ENCODE measurements at places on chromosomes 6 and 20.

DNA sequence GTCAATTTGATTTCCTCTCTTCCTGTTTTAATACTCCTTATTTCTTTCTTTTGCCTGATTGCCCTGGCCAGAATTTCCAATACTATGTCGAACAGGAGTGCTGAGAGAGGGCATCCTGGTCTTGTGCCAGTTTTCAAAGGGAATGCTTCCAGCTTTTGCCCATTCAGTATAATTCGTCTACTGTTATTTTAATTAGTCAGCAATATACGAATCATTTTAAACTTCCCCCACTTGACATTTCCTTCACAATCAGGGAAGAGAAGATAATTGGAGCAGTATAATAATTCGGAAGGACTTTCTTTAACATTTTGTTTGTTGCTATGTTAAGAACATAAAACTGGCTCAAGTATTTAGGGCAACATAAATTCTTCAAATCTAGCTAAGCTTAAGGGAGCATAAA, 860.3 kb upstream of the SLC35B3 start:
- DNase-seq: no peak

GRCh38 chr6:1867197-1867596, 257.5 kb downstream of the FOXC1 start:
- no peak for DNase-seq

- DNase-seq: peak; percentile 12
Measured at GRCh38 chr6:36593569-36594028, 563 bp upstream of the SRSF3 start.

GRCh38 chr20:4871486-4871885, 129.8 kb downstream of the SLC23A2 start:
- DNase-seq: no peak

- DNase-seq: no peak
Measured at GRCh38 chr20:57309544-57310115, 20.0 kb upstream of the SPO11 start.

- no peak for DNase-seq
Measured at GRCh38 chr6:147106759-147107401, 97.3 kb upstream of the STXBP5 start.

- DNase-seq: no peak
Measured at GRCh38 chr20:61904456-61904855, 161.2 kb downstream of the TAF4 start.

DNA sequence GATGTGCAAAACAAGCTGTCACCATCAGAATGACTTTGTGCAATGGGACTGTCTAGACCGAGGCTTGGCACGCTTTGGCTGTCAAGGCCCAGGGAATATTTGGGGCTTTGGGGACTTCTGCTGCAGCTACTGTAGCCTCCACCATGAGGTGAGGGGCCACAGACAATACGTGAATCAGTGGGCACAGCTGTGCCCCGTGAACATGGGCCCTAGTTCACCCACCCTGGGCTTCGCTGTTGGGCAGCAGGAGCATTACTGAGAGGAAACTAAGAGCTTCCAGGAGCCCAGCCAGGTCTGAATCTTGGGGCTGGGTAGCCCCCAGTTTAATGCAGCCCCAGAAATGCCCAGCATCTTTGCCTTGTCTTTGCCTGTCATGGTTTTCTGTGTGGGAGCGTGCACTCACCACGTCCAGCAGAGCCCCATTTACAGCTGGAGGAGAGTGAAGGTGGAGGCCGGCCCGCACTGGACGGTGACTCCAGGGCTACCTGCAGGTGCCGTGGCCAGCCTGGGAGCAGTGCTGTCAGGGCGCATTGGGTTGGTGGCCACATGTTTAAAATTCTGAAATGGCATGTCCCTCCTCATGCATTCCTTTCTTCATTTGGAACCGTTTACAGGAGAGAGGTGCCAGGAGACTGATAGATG, 34.7 kb downstream of the DUSP22 start:
- DNase-seq: no peak

GRCh38 chr20:58010666-58011065, 217.8 kb downstream of the ANKRD60 start:
- no peak for DNase-seq

DNA sequence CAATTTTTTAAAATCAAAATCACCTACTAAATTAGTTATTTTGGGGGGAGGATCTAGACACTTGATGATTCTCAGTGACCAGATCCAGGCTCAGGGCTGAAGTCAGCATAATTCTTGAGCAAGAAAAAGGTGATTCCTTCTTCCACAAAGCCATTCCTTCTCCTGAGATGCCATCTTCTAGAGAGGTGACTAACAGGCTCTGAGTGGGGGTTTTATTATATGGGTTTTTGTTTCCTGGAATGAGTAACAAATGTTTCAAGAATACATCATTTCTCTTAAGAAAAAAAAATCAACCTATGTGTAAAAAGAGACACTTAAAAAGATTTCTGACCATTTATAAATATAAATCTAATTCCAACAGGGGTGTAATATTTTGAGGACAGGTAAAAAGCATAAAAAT, 154.3 kb downstream of the NFATC2 start:
- no peak for DNase-seq

DNA sequence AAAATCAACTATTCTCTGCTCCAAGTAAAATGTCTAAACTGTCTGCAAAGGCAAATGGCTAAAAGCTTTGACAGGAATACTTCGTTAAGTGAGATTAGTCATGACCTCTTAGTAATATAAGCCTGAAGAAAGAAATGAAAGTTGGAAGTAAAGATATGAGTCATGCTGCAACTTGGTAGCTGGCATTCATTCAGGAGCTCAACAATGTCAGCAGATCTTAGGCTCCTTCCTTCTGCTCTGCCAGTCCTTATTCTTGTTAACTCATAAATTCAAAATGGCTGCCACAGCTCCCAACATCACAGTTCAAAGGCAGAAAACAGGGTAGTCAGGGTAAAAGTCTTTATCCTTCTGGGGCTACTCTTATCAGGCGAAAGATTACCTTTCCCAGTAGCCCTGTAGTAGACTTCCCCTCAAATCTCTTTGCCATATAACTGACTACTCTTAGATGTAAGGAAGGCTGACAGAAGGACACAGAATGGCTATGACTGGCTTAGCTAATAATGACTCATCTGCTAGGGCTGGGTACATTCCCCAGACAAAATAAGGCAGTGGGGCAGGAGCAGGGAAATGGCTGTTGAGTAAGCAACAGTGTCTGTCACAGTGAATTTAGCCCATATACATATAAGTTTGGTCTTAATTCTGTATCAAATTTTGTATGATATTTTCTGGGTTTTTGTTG, 24.4 kb upstream of the C6orf62 start:
- DNase-seq: no peak

GRCh38 chr6:145147981-145148749, 587.2 kb downstream of the EPM2A start:
- no peak for DNase-seq

GRCh38 chr20:40442181-40442963, 246.7 kb downstream of the MAFB start:
- no peak for DNase-seq

GRCh38 chr6:3376893-3377535, 79.8 kb downstream of the SLC22A23 start:
- DNase-seq: no peak

DNA sequence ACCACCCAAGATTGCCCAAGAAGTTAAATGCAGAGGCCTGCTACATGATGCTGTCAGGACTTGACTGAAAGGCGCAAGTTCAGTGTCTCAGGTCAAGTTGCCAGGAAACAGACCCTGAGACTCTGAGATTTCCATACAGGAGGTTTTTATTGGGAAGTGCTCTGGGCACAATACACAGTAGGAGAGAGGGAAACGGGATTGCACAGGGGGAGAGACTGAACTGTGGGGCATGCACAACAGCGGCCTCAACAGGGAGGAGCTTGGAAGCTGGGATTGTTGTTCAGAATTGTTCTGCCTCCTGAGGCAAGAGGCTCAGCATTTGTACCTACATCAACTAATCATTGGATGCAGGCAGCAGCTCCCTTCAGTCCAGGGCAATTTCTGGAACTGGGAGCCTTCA, 6.7 kb downstream of the STX11 start:
- no peak for DNase-seq

- no peak for DNase-seq
Measured at GRCh38 chr6:22448291-22448711, 121.1 kb upstream of the HDGFL1 start.

- no peak for DNase-seq
Measured at GRCh38 chr20:17300113-17300512, 73.3 kb downstream of the PCSK2 start.

- no peak for DNase-seq
Measured at GRCh38 chr20:7723284-7723683, 217.0 kb downstream of the HAO1 start.

DNA sequence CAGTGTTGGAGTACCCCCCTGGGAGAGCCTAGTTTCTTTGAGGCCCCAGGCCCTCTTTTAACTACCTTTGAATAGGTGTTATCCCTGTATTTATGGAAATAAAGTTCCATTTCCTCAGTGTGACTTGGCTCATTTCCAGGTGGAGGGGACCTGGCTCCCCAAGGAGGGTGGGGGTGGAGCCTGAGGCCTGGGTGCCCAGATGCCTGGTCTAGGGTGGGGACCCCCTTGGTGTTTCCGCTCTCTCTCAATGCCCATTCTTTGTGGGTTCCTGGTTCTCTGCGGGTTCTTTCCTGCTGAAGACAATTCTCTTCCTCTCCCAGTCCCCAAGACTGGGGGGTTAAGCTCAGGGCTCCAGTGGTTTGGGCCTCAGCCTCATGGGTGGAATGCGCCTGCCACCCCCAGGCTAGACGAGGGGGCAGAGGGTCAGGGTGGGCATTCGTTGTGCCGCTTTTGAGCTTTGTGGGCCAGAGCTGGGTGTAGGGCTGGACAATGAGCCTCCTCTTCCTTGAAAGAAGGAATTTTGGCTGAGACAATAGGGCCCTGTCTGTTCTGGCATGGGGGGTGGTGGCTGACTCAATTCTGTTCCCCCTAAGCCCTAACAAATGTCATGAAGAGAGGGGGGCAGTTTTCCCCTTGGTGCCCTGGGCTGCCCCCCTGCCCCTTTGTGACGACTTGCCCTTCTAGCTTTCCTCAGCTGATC, 686 bp upstream of the EGFL8 start:
- no peak for DNase-seq

- DNase-seq: no peak
Measured at GRCh38 chr6:7621761-7622160, 31.8 kb downstream of the SNRNP48 start.

GRCh38 chr6:134626086-134626485, 308.2 kb upstream of the SGK1 start:
- no peak for DNase-seq

DNA sequence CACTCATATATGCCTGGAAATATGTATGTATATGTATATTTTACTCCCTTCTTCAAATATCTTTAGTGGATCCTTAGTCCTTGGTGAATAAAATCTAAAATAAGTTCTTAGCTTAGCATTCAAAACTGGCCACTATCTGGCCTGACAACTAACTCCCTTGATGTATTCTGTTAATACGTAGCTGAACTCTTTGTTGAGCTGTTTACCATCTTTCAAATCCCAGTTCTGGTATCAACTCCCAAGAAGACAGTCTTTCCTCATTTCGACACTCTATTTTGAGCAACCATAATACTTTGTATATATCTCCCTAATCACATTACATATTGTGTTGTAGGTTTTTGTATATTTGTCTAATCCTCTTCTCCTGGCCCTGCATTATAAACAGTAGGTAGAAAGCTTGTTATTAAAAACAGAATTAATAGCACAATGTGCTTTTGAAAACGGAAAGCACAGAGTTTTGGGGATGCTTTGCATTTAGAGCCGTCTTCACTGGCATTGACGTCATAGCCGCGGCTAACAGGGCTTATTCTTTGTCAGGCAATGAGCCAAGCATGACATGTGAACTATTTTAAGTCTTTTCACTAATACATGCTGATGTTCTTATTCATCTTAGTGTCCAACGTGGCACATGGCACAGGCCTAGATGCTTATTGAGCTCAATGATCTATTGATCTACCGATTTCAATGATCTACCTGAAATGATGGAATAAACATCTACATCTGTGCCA, 47.2 kb upstream of the CCN2 start:
- no peak for DNase-seq

- DNase-seq: no peak
Measured at GRCh38 chr6:37690964-37691735, 6.5 kb downstream of the MDGA1 start.

GRCh38 chr6:105618247-105618646, 215.4 kb upstream of the PREP start:
- no peak for DNase-seq

DNA sequence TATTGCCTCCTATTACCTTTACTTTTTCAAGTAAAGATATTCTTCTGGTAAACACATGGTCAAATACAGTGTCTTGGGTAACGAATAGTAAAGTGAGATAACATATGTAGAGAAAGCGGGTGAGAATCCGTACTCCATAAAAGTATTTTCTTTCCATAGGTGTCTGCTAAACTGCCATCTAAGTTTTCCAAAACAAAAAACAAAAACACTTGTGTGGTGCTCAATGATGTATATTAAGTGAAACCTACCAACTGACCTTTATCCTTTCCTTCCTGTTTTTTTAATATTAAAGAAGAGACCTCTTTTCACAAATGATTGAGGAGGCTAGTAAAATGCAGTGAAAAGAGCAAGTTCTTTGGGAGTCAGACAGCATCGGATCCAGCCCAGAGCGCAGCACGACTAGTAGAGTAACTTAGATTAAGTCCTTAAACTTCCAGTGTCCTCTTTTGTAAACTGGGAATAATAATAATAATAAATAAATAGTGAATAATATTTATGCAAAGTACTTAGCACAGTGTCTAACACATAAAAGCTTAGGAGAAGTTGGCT, 437 bp upstream of the CDKAL1 start:
- DNase-seq: no peak

GRCh38 chr6:151723152-151723551, 84.3 kb upstream of the ESR1 start:
- DNase-seq: no peak

DNA sequence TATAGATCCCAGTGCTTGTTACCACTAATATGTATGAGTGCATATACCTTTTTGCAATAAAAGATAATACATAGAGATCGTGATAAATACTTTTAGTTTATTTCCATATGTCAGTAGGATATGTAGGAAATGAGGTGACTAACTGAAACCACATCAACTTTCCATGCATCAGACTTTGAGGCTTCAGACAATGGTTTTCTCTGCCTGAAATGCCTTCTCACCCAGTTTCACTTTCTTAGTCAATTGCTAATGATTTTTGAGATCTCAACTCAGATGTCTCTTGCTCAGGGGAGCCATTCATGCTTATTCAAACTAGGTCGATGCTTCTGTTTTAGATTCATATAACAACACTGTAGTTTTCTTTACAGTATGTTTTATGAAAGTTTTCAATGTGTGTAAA, 626.6 kb upstream of the ADGRB3 start:
- DNase-seq: no peak

DNA sequence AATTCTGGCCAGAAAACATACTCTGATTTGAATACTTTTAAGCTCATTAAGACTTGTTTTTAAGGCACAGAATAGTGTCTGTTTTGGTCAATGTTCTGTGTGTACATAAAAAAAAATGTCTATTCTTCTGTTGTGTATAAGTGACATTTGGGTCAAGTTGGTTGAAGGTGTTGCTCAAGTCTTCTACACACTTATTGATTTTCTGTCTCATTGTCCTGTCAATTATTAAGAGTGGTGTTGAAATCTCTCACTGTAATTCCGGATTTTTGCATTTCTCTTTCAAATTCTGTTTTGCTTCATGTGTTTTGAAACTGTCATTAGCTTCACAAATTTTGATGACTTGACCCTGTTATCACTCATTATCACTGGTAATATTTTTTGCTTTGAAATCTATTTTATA, 37.5 kb upstream of the EPM2A start:
- no peak for DNase-seq

GRCh38 chr6:134449781-134450180, 131.9 kb upstream of the SGK1 start:
- no peak for DNase-seq

- DNase-seq: no peak
Measured at GRCh38 chr6:71983131-71983530, 96.8 kb downstream of the RIMS1 start.

GRCh38 chr6:116500969-116501433, 10.4 kb upstream of the CALHM5 start:
- no peak for DNase-seq
